ENCODE measurements at places on chromosomes 12 and 14.

DNA sequence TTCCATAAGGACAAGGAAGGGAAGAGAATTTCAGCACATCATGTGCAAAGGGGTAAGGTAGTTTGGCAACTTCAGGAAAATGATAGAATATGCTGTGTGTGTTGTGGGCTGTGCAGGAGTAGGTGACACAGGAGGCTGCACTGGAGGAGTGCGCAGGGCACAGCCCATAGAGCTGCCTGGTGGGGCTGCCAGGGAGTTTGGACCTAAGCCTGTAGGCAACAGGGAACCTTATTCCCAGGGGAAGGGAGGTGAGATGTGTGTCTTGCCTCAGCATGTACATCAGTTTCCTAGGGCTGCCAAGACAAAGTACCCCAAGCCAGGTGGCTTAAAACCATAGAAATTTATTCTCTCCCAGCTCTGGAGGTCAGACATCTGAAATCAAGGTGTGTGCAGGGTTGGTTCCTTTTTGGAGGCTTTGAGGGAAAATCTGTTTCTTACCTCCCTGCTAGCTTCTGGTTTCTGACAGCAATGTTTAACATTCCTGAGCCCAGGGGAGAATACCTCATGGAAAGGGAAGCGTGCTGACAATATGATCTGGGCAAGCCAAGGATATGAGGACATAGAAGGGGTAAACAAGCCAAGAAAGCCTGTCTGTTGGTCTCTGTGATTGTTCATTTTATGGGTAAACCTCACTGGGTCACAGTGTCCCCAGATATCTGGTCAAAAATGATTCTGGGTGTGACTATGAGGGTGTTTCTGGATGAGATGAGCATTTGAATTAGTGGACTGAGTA lies 174.0 kb upstream of the NTF3 start:
- no peak for DNase-seq

DNA sequence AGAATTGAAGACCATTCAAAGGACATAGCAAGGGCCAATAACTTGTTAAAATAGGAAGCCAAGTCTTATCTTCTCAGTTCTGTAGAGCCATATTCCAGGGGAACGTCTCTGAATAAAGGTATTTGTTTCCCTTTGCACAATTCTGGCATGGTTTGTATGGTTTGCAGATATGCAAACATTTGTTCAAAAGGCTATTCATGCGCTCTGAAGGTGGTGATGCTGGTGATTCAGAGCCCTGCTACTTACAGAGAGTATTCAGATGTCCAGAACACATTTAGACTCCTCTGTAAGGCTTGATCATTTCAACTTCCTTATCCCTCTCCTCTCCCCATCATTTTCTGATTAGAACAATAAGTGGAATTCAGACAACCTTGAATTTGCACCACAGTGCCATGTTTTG lies 35.9 kb downstream of the SLC4A8 start:
- DNase-seq = no peak

GRCh38 chr12:124000111-124000510 lies 27.1 kb downstream of the ZNF664 start:
- no peak for DNase-seq

GRCh38 chr12:82426586-82426985 lies 68.3 kb downstream of the METTL25 start:
- DNase-seq = no peak

GRCh38 chr12:41980390-41980789 lies 164.3 kb downstream of the GXYLT1 start:
- DNase-seq = no peak

DNA sequence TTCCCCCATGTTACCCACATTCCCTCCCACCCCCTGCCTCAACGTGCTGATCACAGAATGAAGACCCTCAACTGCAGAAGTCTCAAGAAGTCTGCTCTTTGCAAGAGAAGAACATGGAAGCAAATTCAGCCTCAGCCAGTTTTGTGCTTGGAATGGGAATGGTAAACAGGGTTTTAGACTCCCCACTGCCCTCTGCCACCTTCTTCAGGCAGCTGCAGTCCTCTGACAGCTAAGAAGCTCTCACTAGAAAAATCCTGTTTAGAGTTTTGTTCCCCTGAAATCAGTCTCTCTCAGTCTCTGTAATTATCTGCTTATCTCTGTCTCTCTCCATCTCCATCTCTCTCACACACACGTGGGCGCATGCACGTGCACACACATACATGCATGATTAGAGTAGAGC lies 85.4 kb downstream of the CRACR2A start:
- DNase-seq = no peak

Data from HFFc6 (cell line).